ENCODE measurements at places on chromosomes 7 and 10. TPM values are rescaled to one million over a fixed set of nuclear protein-coding genes. Genes with fewer than 3 reads are reported as not detected.

NUTM2E gene
- total RNA-seq: 0.15 TPM

GRCh38 chr10:74320026-74320425 is 169.0 kb downstream of the ADK start:
- H3K4me1 ChIP-seq: no peaks in the 10 kb centered on the region
- no peak overlapping the region for H3K4me3 ChIP-seq
- DNase-seq: no peak
- no peaks in the 10 kb centered on the region for H3K27me3 ChIP-seq

DNA sequence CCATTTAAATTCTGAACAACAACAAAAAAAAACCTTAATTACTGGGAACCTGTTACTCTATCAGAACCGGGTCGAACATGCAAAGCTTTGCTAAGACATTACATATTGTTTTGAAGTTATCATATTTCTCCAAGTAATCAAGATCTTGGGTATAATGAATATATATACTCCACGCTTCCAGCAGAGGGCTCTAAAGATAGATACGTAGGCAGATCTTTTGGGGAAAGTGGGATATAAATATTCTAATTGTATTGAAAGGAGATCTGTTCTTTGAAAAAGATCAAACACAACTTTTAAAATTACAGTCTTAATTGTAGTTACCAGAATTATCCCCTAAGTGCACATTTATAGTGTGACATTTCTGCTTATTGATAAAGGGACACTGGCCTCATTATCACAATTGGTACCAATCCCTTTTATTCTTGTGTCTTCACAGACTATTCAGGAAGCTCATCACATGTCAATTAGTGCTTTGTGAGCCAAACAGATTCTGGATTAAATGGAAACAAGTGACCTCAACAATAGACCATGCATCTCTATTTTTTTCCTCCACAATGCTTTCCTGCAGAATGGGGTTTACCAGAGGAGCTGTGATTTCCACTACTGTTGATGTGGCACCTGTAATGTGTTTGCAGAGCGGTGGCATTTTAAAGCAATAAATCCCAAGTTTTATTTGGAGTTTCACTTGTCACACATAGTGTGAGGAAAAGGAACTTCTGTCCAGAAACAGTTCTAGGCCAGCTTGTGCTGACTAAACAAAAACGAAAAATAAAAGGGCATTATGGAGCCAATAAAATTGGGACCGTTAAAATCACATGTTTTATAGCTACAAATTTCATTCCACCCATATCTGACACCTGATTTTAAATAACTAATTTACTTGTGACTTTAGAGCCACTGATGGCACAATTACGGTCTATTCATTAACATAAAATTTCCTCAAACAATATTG is 122.4 kb downstream of the CTTNBP2 start:
- no peak for DNase-seq
- H3K27me3 ChIP-seq: no peaks in the 10 kb centered on the region
- H3K27ac ChIP-seq: no peak overlapping the region
- H3K4me1 ChIP-seq: no peaks in the 10 kb centered on the region

- H3K27me3 ChIP-seq: no peaks in the 10 kb centered on the region
- H3K36me3 ChIP-seq: no peaks in the 10 kb centered on the region
- DNase-seq: no peak
- H3K4me3 ChIP-seq: no peak overlapping the region
- H3K4me1 ChIP-seq: no peaks in the 10 kb centered on the region
These were observed 290.1 kb downstream of the TCERG1L start for GRCh38 chr10:131021246-131021895.

- no peaks in the 10 kb centered on the region for H3K27me3 ChIP-seq
- no peaks in the 10 kb centered on the region for H3K4me1 ChIP-seq
These were observed 79.4 kb upstream of the TBX20 start for GRCh38 chr7:35333265-35333664.

ZNF786 gene
- 8.5 TPM for total RNA-seq

GBX1 gene
- total RNA-seq: 0.86 TPM

WASHC2A gene
- 19.2 TPM for total RNA-seq

DNA sequence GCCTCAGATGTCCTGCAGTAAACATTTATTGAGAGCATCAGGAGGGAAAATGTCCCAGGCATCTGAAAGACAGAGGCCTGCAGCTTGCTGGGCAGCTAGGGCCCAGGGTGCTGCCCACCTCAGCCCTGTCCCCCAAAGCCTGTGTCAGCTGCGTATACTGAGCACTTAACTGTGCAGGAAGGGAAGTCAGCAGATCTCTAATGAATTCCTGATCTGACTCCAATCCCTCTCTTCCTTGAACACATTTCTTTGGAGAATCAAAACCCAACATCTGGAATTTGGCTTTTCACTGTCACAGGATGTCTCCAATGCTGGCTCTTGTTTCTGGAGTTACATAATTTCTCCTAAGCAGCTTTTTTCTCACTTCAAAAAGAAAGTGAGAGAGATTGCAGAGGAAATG is 364.7 kb upstream of the NFE2L3 start:
- DNase-seq: no peak
- H3K27me3 ChIP-seq: peaks cover 41% of the 10 kb centered on the region
- no peaks in the 10 kb centered on the region for H3K36me3 ChIP-seq
- H3K4me1 ChIP-seq: no peaks in the 10 kb centered on the region
- no peak overlapping the region for H3K4me3 ChIP-seq

STRIP2 gene
- total RNA-seq: 10.8 TPM

ANK3 gene
- total RNA-seq: 15.3 TPM

POLR2J gene
- total RNA-seq: 54.9 TPM

DNA sequence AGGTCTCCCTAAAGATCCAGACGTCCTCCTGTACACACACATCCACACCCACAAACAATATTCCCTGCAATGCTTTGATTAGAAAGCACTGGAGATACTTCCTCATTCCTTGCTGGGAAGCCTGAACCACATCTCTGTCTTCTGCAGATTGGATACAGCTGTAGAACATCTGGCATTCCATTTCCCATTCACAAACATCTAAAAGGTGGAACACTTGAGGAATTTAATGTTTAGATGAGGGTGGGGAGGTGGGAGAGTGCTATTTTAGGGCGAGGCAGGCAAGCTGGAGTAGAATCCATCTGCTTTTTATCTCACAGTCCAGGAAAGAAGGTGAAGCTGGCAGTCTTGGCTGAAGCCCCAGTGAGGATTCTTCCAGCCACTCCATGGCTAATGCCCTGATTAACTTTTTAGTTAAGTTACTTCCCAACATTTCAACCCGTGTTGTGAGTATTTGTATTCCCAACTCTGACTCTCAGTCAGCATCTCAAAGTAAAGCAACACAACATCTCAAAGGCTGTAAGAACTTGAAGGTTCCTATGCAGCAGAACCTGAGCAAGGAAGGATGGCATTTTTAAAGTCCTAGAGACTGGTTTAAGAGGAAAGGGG is 46.1 kb downstream of the CYTH3 start:
- no peak overlapping the region for H3K27ac ChIP-seq
- H3K4me1 ChIP-seq: peaks cover 12% of the 10 kb centered on the region
- no peaks in the 10 kb centered on the region for H3K36me3 ChIP-seq
- no peak for DNase-seq
- no peaks in the 10 kb centered on the region for H3K27me3 ChIP-seq

DNA sequence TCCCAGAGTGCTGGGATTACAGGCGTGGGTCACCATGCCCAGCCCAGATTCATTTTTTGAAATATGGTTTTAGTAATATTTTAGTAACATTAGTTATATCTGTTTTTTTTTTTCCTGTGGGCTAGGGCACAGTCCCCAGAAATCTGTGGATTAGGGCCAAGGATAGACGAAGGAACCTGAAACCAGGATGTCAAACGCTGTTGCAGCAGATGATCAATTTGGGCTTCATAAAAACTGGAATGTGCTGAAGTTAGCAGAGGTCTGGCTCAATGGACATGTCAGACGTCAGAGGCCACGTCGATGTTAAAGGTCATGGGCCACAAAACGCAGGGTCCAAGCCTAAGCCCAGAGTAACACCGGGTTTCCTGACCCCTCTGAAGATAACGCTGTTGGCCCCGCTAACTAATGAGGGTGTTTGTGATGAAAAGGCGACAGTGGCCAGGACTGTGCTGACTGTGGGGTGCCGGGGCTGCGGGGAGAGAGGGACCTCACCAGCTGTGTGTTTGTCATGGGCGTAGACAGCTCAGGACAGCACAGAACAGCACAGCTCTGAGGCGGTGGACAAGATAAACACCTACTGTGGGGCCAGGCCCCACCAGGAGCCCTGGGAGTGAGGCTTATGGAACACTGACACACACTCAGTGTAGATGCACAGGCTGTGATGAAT is 23.8 kb upstream of the GTPBP4 start:
- DNase-seq: no peak
- H3K27me3 ChIP-seq: no peaks in the 10 kb centered on the region
- no peak overlapping the region for H3K4me3 ChIP-seq
- H3K4me1 ChIP-seq: no peaks in the 10 kb centered on the region

DNA sequence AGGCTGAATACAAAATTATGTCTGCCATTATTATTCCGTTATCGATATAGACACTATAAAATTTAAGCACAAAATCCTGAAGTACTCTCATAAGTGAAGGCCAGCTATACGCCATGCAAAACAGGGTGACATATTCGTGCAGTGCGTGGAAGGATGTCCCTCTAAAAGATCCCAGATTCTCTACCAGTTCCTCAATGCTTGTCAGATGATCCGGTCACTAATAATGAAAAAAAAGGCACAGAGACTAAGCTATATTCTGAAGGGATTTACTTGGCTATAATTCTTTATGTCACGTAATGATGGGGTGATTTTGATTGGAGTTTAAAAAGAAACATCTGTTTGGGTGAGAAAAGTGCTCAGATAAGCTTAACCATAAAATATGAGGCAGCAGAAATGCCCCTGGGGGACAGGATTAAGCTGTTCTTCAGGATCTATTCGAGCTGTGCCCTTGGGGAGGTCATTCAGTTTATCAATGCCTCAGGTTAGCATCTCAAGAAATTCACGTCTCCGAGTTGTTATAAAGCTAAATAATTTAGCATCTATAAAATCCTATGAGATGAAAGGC is 229.7 kb upstream of the PITRM1 start:
- no peaks in the 10 kb centered on the region for H3K36me3 ChIP-seq
- DNase-seq: no peak
- H3K27me3 ChIP-seq: no peaks in the 10 kb centered on the region
- H3K4me3 ChIP-seq: no peak overlapping the region
- H3K27ac ChIP-seq: no peak overlapping the region

DNA sequence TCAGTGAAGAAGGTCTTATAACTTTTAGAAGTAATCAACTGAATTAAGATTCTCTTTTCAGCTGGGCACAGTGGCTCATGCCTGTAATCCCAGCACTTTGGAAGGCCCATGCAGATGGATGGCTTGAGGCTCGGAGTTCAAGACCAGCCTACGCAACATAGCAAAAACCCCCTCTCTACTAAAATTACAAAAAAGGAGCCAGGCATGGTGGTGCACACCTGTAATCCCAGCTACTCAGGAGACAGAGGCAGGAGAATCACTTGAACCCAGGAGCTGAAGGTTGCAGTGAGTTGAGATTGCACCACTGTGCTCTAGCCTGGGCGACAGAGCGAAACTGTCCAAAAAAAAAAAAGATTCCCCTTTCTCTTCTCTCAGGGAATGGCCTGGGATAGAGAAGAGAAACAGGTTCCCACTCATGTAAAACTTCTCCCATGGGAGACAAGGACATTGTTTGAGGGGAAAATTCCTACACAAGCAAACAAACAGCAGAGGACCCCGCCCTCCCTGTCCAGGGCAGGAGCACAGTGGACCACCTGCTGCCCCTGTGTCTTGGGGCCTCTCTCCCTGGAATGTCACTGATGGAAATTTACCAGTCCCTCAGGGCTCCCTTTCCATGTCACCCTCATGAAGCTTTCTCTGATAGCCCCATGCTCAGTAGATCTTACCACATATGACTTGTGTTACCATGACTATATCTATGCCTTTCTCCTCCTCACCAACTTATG is 5.6 kb downstream of the IL2RA start:
- no peak overlapping the region for H3K27ac ChIP-seq
- DNase-seq: no peak
- H3K36me3 ChIP-seq: no peaks in the 10 kb centered on the region
- peaks cover 19% of the 10 kb centered on the region for H3K27me3 ChIP-seq
- peaks cover 20% of the 10 kb centered on the region for H3K4me1 ChIP-seq

CTBP2 gene
- total RNA-seq: 144 TPM

DNA sequence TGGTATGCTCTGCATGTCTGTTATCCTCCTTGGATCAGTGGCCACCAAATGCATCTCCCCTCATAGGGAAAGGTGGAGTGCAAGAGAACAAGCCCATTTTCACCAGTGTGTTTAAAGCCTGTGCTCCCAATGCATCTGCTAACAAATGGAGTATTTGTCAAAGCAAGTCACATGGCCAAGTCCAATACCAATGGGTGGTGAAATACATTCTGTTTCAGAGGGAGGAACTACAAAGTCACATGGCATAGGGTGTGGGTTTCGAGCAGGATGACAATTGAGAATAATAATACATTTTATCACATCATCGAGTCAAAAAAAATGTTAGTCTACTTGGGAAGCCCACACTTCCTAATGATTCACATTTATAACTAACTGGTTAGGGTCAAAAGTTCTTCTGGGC is 62.7 kb downstream of the SUGCT start:
- DNase-seq: no peak
- no peaks in the 10 kb centered on the region for H3K36me3 ChIP-seq
- H3K4me3 ChIP-seq: no peak overlapping the region
- no peak overlapping the region for H3K27ac ChIP-seq

DNA sequence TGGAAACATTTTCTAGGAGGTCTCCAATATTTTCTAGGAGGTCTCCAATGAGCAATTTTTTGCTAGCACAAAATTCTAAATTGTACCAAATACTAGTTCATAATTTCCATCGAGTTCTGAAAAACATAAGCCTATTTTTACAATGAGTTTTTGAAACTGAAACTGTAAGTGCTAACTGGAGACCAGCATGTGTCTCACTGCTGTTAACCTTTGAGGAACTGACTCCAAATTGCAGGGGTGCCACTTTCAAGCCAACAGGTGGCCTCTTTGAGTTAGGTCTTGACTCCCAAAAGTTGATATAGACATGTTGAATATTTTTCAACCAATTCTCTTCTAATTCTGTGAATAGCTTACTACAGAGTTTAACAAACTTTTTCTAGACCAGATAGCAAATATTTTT is 58.8 kb downstream of the CAV1 start:
- no peak for DNase-seq
- H3K36me3 ChIP-seq: no peaks in the 10 kb centered on the region
- no peak overlapping the region for H3K27ac ChIP-seq
- no peaks in the 10 kb centered on the region for H3K27me3 ChIP-seq
- no peak overlapping the region for H3K4me3 ChIP-seq

- no peak for DNase-seq
- no peak overlapping the region for H3K27ac ChIP-seq
- no peaks in the 10 kb centered on the region for H3K36me3 ChIP-seq
- H3K27me3 ChIP-seq: no peaks in the 10 kb centered on the region
These were observed 4.6 kb upstream of the SMARCD3 start for GRCh38 chr7:151252961-151253711.
